ENCODE measurements at places on chromosomes 3 and 15. TPM values are rescaled to one million over a fixed set of nuclear protein-coding genes. Genes with fewer than 3 reads are reported as not detected.

- DNase-seq = no peak
Observed at GRCh38 chr15:74917676-74918075, 11.0 kb upstream of the FAM219B start.

DNA sequence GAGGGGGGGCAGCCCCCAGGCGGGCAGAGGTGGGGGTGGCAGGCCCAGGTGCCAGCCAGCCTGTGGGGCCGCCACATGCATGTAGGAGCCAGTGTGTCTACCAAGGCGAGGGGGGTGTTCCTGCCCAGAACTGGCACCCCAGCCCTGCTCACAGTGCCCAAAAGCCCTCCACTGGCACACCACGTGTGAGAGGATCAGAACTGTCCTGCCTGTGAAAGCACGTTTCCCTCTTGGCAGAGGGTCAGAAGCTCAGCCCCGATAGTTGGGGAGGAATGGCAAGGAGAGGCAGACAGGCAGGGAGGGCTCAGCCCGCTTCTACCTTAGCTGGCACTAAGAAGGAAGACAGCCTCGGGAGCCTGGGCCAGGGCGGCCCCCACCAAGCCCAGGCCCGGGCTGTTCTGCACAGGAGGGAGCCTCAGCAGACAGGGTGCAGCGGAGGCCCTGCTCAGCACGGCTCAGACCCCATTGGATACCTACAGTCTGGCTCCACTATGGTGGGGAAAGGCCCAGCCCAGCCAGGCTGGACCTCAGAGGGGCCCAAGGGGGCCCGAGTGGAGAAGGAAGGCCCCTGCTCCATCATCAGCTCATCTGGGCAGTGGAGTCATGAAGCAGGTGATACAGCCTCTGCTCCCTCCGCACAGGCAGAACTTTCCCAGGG lies 84.8 kb upstream of the LINGO1 start:
- DNase-seq = no peak

The IP6K2 gene
- total RNA-seq = 43.9 TPM

GRCh38 chr15:69530991-69531664 lies 78.5 kb downstream of the RPLP1 start:
- no peak for DNase-seq

All from aorta (tissue), 5 donors.